ENCODE measurements at places on chromosomes 2 and 18. TPM values are rescaled to one million over a fixed set of nuclear protein-coding genes. Genes with fewer than 3 reads are reported as not detected.

LRRTM4 gene
- total RNA-seq, result not detected

SIX3 gene
- not detected for total RNA-seq

NCKAP5 gene
- 0.50 TPM for total RNA-seq

CNOT11 gene
- total RNA-seq, result 63.7 TPM

FEV gene
- not detected for total RNA-seq

AKAIN1 gene
- not detected for total RNA-seq

UGT1A8 gene
- total RNA-seq, result not detected

UGT1A3 gene
- not detected for total RNA-seq

LYG1 gene
- total RNA-seq, result 0.57 TPM

IL1B gene
- not detected for total RNA-seq

MOGAT1 gene
- total RNA-seq, result not detected

DIPK1C gene
- total RNA-seq, result not detected

TUBA3E gene
- not detected for total RNA-seq

MGAT5 gene
- total RNA-seq, result 67.8 TPM

POTEJ gene
- total RNA-seq, result not detected

ICOS gene
- total RNA-seq, result not detected

SERPINB10 gene
- total RNA-seq, result 0.07 TPM

ERBB4 gene
- total RNA-seq, result 0.13 TPM

SERPINB13 gene
- 0.13 TPM for total RNA-seq

DNAJC5G gene
- not detected for total RNA-seq

BBS5 gene
- 6.3 TPM for total RNA-seq

ASB18 gene
- total RNA-seq, result not detected

ALPP gene
- not detected for total RNA-seq

NETO1 gene
- not detected for total RNA-seq

RAB17 gene
- total RNA-seq, result 2.9 TPM

PLB1 gene
- 0.53 TPM for total RNA-seq

RBM44 gene
- total RNA-seq, result 2.0 TPM

ZC3H15 gene
- total RNA-seq, result 122 TPM

CHRNG gene
- total RNA-seq, result not detected

TMEM178A gene
- total RNA-seq, result 0.80 TPM

SRBD1 gene
- 27.1 TPM for total RNA-seq

C2orf69 gene
- total RNA-seq, result 30.2 TPM

RGPD3 gene
- total RNA-seq, result 0.53 TPM

ANKRD53 gene
- 0.50 TPM for total RNA-seq

All from thoracic aorta endothelial cell (primary cell).